ENCODE measurements at places on chromosomes 4 and X.

GRCh38 chr4:2929469-2929868, 33.7 kb downstream of the NOP14 start:
- DNase-seq: peak; percentile 15

GRCh38 chr4:159577241-159577640, 474.4 kb downstream of the RAPGEF2 start:
- DNase-seq: no peak

- DNase-seq: no peak
Measured at GRCh38 chr4:183124865-183125264, 25.8 kb downstream of the WWC2 start.

GRCh38 chr4:48779095-48779997, 733 bp downstream of the FRYL start:
- peak; percentile 80 for DNase-seq

- no peak for DNase-seq
Measured at GRCh38 chrX:134512566-134512965, 52.6 kb downstream of the HPRT1 start.

- no peak for DNase-seq
Measured at GRCh38 chrX:106954041-106954440, 33.8 kb downstream of the CLDN2 start.

GRCh38 chrX:23737413-23737812, 5.7 kb downstream of the ACOT9 start:
- no peak for DNase-seq

- DNase-seq: no peak
Measured at GRCh38 chrX:10326578-10326977, 169.8 kb downstream of the CLCN4 start.

DNA sequence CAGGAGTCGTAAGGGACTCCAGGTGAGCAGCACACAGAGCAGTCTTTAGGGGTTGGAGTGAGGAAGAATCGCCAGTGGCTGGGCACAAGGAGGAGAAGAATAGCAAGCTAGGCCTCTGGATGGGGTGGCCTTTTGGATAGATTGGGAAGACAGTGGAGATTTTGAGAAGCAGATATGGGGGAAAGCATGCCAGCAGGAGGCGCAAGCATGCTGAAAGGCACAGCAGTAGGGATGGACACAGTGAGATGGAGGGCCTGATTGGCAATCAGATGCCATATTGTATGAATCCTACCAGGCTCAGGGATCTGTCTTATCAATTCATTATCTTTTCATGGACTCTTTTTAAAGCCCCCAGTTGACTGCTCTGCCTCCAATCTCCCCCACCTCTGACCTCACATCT, 60.4 kb upstream of the MAGEA4 start:
- no peak for DNase-seq

All from activated T-cell treated with anti-CD3 and anti-CD28 coated beads, Interleukin-2, amount 50 U/mL, for 48 hours (primary cell).